ENCODE measurements at places on chromosomes 6 and 20. TPM values are rescaled to one million over a fixed set of nuclear protein-coding genes. Genes with fewer than 3 reads are reported as not detected.

LAMA2 gene
- 45.2 TPM for total RNA-seq

OR2H2 gene
- not detected for total RNA-seq

NFKBIL1 gene
- 71.5 TPM for total RNA-seq

DUSP15 gene
- total RNA-seq, result 13.0 TPM

WFDC10B gene
- total RNA-seq, result not detected

ZSCAN12 gene
- total RNA-seq, result 5.3 TPM

PCNA gene
- 52.5 TPM for total RNA-seq

LRRC73 gene
- total RNA-seq, result not detected

TMEM170B gene
- total RNA-seq, result 0.53 TPM
